ENCODE measurements at places on chromosomes 2 and 18.

DNA sequence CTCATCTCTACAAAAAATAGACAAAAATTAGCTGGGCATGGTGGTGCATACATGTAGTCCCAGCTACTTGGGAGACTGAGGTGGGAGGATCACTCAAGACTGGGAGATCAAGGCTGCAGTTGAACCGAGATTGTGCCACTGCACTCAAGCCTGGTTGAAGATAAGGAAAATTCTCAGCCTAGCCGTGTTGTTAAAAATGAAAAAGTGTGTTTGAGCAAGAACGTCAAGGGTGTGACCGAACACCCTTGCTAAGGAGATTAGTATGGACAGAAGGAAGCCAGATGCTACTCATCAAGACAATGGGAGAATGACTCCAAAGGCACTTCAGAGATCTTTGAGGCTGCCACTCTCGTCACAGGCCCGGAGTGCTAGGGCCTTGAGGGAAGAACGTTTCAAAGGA, 70.0 kb upstream of the NDUFV2 start:
- no peak for DNase-seq

GRCh38 chr2:37357069-37357468, 12.6 kb downstream of the QPCT start:
- DNase-seq, result no peak

- DNase-seq, result no peak
These were observed 155.2 kb downstream of the FBXO15 start for GRCh38 chr18:73992242-73993022.

DNA sequence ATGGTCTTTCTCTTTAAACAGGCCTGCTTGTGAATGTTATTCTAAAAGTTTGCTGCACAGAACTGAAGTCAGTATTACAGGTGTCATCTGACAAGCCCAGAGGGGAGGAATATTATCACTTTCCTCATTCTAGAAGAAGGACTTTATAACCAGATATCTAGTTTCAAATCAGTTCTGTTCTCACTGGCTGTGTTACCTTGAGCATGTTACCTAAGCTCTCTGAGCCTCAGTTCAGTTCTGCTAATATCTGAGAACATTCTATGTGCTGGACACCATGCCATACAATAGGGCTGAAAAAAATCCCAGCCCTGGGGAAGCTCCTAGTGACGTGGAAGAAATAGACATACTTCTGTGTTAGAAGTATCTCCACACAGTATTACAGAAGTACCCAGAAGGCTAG, 27.9 kb downstream of the MAPRE3 start:
- DNase-seq, result no peak

- DNase-seq, result no peak
These were observed 10.0 kb downstream of the SLC40A1 start for GRCh38 chr2:189570570-189571031.

GRCh38 chr2:134300585-134300984, 46.7 kb downstream of the MGAT5 start:
- no peak for DNase-seq

DNA sequence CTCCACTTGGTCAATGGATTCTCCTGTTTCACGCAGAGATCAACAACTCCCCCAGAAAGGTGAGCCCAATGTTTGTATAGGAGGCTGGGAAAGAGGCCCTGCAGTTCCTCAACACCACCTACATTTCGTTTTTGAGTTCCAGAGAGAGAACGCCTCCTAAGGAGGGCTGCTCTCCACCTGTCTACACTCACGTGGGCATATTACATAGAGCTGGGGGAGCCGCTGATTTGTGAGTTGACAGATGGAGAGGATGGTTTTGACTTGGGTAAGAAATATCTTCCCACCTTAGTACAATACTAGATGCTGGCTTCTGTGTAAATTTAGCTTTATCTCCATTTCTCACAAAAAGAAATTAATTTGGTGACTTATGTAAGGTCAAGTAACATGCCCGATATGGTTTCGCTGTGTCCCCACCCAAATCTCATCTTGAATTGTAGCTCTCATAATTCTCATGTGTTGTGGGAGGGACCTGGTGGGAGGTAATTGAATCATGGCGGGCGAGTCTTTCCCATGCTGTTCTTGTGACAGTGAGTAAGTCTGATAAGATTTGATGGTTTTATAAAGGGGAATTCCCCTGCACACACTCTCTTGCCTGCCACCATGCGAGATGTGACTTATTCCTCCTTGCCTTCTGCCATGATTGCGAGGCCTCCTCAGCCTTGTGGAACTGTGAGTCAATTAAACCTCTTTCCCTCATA, 274.5 kb upstream of the PXDN start:
- DNase-seq, result no peak

DNA sequence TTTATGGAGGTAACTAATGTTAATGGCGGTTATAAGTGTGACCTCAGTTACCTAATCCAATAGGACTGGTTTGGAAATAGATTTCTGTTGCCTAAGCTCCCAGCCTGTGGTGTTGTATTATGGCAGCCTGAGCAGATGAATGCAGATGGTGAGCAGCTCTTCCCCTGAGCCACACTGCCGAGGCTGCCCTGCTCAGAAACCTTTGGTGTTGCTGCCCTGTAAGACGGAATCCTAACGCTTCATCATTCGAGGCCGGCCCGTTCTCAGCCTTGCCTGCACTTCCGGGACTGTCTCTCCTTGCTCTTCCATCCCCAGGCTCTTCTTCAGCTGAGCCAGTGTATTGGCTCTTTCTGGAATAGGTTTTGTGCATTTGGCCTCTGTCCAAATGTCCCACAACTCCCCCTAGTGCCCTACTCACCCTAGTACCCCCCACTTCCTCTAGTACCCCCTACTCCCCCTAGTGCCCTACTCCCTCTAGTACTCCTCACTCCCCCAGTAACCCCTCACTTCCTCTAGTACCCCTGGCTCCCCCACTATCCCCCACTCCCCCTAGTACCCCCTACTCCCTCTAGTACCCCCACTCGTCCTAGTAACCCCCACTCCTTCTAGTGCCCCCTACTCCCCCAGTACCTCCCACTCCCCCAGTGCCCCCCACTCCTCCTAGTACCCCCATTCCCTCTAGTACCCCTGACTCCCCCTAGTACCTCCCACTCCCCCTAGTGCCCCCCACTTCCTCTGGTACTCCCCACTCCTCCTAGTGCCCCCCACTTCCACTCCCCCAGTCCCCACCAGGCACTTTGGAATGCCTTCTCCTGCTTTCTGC, 106.0 kb upstream of the TAF1B start:
- no peak for DNase-seq

- no peak for DNase-seq
These were observed 35.3 kb upstream of the PPP1CB start for GRCh38 chr2:28716265-28716865.

DNA sequence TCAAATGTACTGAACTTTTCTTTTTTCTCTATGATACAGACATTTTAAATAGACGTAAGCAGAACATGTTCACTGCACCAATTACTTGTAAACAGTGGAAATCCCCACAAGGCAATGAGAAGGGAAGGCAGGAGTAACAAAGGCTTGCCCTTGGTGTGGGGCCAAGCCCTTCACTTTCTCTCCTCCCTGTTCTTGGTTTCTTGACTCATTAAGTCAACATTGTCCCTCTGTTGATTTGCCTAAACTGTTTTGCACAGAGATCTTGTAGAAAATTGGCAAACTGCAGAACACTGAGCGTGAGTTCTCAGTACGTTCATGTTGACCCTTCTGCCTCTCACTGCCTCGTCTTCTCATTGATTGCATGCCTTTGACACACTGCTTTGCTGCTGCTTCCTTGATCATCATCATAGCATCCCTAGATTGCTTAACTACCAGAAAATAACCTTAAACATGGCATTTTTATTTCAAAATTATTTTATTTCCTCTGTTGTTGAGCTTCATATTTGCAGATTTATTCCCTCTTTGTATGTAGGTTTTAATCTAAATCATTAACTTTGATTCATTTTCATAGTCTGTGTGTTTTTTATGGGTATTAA, 257.7 kb downstream of the PTGR3 start:
- DNase-seq, result no peak

DNA sequence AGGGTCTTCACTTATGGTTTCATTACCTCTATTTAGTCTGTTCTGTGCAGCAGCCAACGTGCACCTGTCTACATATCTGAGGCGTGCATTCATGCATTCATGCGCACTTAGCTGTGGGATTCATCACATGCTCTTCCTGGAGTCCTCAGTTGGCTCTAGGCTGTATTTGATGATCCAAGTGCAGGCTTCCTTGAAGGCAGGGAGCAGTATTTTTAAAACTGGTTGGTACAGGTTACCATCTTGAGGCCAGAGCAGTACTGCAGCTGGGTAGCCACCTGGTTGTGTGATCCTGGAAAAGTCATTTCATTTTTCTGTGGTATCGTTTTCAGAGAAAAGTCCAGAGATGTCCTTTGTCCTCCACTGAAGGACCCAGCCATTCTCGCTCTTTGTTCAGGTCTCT, 109.8 kb downstream of the EN1 start:
- DNase-seq, result no peak

DNA sequence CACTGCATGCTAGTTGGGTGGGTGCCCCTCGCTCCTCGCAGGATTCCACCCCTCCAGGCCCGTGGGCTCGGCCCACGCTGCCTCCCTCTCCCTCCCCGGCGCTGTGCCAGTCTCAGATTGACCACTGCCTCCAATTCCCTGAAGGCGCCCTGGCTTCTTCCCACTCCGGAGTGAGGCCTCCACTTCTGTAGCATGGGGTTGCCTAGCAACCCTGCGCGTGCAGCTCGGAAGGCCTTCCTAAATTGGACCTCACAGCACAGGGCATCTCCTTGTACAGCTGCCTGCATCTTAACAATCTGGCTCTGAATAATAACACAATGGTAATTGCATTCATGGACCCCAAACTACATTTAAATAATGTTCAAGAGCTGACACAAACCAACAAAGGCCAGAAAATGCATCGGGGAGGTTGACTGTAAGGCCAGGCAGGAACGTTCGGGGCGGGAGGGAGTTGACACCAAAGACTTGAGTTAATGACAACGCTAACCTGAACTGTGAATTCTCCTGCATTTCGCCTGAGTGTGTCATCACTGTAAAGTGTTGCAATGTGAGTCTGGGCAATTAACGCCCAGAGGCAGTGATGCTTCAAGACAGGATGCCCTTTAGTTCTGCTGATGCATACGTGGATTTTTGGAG, 222.9 kb downstream of the ZBTB7C start:
- no peak for DNase-seq

DNA sequence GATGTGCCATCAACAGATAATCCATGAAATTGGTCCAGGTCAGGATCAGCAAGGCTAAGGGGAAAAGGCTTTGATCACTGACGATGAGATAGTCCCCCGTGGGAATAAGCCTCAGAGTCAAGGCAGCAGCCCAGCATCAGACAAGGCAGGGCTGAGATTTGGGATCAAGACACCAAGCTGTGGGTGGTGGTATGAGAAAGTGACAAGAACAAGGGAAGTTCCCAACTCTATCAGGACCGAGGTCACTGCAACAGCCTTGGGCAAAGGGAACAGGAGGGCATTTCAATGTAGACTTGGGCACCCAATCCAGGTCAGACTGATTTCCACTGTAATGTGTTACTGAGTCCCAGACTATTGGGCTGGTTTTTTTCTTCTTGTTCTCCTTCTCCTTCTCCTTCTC, 18.7 kb downstream of the PLEK start:
- no peak for DNase-seq

DNA sequence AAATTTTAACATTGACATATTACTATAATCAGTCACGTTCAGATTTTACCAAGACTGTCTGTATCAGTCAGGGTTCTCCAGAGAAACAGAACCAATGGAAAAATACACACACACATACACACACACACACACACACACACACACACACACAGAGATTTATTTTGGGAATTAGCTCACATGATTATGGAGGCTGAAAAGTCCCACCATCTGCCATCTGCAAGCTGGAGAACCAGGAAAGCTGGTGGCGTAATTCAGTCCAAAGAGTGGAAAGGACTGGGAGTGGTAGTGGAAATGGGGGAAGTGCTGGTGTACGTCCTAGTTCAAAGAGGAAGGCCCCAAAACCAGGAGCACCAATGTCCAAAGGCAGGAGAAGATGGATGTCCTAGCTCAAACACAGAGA, 166.4 kb downstream of the AKAIN1 start:
- no peak for DNase-seq

GRCh38 chr2:119523383-119523951, 816 bp downstream of the SCTR start:
- DNase-seq, result no peak

- no peak for DNase-seq
These were observed 15.5 kb downstream of the SALL3 start for GRCh38 chr18:78994977-78995582.

- DNase-seq, result no peak
These were observed 312.2 kb downstream of the LRATD1 start for GRCh38 chr2:14944562-14945346.

GRCh38 chr2:85539361-85540132, 579 bp downstream of the MAT2A start:
- DNase-seq, result peak; percentile 74

GRCh38 chr2:12442476-12442847, 274.3 kb upstream of the TRIB2 start:
- DNase-seq, result no peak

- no peak for DNase-seq
These were observed 78.7 kb downstream of the MYOM1 start for GRCh38 chr18:3140986-3141639.

DNA sequence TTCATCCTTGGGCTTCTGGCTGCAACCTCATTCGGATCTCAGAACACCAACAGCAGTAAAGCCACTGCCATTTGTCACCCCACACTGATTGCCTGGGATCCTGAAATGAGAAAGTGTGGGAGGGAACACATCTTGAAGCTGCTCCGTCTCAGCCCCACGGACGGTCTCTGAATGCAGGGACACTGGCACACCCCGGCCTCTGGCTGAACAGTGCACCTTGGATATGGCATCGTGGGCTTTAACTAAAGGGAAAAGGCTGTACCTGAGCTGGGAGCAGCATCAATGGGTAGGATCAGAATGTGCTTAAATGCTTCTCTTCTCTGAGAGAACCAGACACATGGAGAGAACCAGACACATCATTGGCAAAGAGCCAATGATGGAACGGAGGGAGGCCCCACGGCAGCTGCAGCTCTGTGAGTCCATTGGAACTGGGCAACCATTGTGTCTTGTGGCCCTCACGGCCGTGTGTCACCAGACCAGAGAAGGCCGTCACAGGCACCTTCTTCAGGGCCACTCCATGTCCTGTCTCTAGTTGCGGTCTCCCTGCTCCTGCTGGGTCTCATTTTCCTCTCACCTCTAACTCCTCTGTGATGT, 193.4 kb upstream of the MYT1L start:
- no peak for DNase-seq

DNA sequence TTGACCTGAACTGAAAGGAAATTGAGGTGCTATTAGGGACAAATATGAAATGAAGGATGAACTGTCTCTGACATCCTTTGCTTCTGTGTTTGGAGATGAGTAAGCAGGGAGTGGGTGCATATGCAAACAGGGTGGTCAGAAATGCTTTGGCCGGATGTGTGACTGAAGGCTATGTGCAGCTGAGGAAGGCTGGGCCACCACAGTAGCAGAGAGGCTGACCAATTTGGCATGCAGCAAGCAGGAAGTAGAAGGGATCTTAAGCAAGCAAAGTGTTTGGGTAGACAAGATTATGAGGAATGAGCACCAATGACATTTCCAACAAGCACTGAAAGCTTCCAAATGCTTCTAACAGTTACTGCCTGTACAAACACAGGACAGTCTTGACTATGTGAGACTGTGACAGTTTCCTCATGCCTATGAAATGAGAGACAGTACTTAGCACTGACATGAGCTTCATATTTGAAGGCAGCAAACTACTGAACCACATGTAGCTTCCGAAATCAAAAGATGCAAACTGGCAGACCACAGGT, 3.3 kb upstream of the ACTR3 start:
- no peak for DNase-seq
